ENCODE measurements at places on chromosomes 12 and 14. TPM values are rescaled to one million over a fixed set of nuclear protein-coding genes. Genes with fewer than 3 reads are reported as not detected.
A peak's percentile ranks its signal among the peaks of the same experiment; 100 is the strongest.

GRCh38 chr12:63857771-63858670 lies 13.5 kb downstream of the SRGAP1 start:
- no peak for DNase-seq

Gene CFAP251
- total RNA-seq: 3.5 TPM

Gene TMBIM4
- 94.2 TPM for total RNA-seq

- no peak for DNase-seq
Observed at GRCh38 chr14:62308891-62309290, 546.7 kb downstream of the SNAPC1 start.

Gene HOXC10
- total RNA-seq: not detected

DNA sequence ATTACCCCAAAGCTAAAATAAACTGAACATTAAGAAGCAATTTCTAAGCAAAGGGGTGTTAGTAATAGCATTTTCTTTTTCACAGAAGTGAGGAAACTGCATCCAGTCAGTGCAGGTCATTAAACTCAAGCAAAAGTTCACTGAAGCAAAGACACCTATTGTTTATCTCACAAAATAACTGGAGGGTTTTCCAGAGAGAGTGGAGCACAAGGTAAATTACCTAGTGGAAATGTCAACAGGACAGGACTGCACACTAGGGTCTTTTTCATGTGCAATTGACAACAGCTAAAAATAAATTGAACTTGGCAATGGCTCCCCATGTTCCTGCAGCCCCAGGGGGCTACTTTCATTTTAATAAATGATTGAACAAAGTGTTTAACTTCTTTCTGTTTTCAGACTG lies 742.0 kb downstream of the GALC start:
- no peak for DNase-seq

DNA sequence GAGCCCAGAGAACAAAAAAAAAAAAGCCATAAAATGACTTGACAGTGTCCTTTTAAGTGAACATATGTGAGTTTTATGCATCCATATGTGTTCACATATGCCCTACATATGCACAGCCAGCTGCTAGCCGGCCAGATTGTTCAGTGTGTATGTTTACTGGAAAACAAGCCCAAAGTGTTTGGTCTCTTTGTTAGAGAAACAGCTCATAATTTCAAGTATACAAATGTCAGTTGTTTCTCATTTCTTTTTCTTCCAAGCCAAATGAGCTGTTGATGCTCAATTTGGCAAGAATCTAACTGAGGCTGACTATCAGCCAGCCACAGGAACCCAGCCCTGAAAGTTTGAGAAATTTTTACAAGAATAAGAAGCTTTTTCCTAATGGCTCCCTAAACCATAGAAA lies 60.8 kb upstream of the TSPAN8 start:
- DNase-seq: no peak

Gene DDIT3
- 9.9 TPM for total RNA-seq

Gene LEMD3
- total RNA-seq: 19.5 TPM

GRCh38 chr14:105577314-105577861 lies 51.0 kb downstream of the TMEM121 start:
- no peak for DNase-seq

DNA sequence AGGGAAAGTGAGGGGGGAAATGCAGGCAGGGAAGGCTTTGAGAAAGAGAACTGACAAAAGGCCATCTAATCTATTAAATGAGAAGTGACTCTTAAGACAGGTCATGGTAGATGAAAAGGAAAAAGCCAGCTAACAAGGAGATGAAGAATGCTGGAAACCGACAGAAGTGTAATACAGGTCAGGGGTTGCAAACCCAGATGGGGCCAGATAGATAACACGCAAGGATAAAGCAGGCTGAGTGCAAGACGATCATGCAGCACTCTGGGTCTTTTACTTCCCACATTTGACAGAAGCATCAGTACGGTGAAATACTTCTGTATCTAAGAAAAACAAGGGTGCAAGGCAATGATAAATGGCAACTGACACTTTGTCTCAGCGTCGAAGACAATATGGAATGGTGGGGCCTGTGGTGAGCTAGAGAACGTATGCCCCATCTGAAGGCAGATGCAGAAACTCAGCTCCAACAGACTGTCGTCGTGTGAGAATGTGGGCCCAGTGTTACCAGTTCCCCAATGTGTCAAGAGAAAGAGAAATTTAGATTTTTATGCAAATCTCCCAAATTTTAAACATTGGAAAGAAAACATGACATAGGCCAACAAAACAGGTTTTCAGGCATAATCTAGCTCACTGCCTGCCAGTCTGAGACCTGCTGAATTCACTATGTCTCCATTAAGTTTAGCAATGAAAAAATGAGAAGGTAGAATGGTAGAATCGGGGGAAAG lies 187.4 kb downstream of the PHLDA1 start:
- DNase-seq: no peak

- DNase-seq: no peak
Observed at GRCh38 chr12:25574761-25575160, 21.7 kb upstream of the LMNTD1 start.

Gene DBX2
- total RNA-seq: not detected

GRCh38 chr14:91409928-91410718 lies 7.5 kb downstream of the CCDC88C start:
- DNase-seq: no peak

Gene AKAP3
- 0.34 TPM for total RNA-seq

- DNase-seq: no peak
Observed at GRCh38 chr12:106239951-106240335, 7.9 kb downstream of the CKAP4 start.

Gene SELPLG
- total RNA-seq: 8.1 TPM

GRCh38 chr14:103512701-103513611 lies 9.7 kb downstream of the CKB start:
- no peak for DNase-seq

GRCh38 chr14:52286661-52287649 lies 19.5 kb downstream of the PTGDR start:
- DNase-seq: no peak

Gene IFNG-AS1
- total RNA-seq: not detected

GRCh38 chr12:89960011-89960507 lies 251.4 kb upstream of the ATP2B1 start:
- no peak for DNase-seq

- DNase-seq: peak; percentile 18
Observed at GRCh38 chr12:110355073-110355472, 48.4 kb downstream of the ANAPC7 start.

Gene KRT72
- not detected for total RNA-seq

DNA sequence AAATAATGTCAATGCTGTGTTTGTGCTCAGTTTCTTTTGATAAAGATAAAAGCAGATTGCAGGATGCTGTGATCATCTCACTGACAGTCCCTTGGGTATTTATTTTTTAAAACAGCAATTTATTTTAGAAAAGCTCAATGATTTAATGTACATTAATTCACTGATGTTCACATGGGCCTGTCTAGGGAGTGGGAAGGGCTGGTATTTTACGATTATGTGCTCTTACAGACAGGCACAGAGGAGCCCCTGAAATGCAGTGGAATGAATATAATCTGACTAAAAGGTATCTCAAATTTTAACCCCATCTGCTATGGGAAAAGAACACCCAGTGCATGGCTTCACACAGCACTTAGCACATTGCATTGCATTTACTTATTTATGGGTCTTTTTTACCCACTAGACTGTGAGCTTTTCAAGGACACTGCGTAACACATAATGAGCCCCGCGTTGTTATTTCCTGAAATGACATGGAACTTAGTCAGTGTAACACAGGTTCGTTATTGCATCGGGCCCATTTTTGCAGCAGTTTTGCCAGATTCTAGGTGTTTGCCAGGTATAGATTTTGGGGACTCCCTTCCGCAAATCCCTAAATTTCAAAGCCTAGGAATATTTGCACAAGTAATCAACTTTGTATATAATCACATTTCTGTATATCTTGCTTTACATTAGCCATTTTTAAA lies 425.3 kb upstream of the FBXO33 start:
- DNase-seq: no peak

Measured in HFFc6 (cell line).